ENCODE measurements at places on chromosomes 7 and 10. TPM values are rescaled to one million over a fixed set of nuclear protein-coding genes. Genes with fewer than 3 reads are reported as not detected.

The BEND7 gene
- total RNA-seq: 13.3 TPM

The HOXA3 gene
- 32.9 TPM for total RNA-seq

- no peak for DNase-seq
Observed at GRCh38 chr10:46222364-46222935, 64.3 kb upstream of the ANTXRL start.

DNA sequence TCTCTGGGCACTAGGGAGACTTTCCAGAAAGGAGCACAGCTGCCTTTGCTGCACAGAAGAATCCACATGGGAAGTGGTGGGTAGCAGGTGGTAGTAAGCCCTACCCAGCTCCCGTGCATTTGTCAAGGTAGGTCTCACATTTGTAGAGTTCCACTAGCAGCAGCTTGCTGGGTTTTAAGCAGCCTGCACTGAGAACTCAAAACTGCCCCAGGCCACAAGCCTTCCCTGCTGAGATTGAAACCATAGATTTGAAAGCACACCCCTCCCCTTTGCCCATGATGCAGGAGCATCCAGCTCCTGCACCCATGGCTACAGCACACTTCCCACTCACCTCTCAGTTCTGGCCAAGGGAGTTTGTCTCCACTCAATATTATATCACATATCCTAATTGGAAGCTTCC lies 604.5 kb upstream of the STEAP1 start:
- DNase-seq: no peak

- DNase-seq: no peak
Observed at GRCh38 chr7:117186218-117187010, 136.4 kb downstream of the WNT2 start.

GRCh38 chr7:140304191-140304799 lies 94.0 kb downstream of the SLC37A3 start:
- DNase-seq: no peak
